ENCODE measurements at places on chromosomes 2 and 18.

- peak; percentile 79 for DNase-seq
Observed at GRCh38 chr2:25228848-25229278, 60.5 kb upstream of the POMC start.

DNA sequence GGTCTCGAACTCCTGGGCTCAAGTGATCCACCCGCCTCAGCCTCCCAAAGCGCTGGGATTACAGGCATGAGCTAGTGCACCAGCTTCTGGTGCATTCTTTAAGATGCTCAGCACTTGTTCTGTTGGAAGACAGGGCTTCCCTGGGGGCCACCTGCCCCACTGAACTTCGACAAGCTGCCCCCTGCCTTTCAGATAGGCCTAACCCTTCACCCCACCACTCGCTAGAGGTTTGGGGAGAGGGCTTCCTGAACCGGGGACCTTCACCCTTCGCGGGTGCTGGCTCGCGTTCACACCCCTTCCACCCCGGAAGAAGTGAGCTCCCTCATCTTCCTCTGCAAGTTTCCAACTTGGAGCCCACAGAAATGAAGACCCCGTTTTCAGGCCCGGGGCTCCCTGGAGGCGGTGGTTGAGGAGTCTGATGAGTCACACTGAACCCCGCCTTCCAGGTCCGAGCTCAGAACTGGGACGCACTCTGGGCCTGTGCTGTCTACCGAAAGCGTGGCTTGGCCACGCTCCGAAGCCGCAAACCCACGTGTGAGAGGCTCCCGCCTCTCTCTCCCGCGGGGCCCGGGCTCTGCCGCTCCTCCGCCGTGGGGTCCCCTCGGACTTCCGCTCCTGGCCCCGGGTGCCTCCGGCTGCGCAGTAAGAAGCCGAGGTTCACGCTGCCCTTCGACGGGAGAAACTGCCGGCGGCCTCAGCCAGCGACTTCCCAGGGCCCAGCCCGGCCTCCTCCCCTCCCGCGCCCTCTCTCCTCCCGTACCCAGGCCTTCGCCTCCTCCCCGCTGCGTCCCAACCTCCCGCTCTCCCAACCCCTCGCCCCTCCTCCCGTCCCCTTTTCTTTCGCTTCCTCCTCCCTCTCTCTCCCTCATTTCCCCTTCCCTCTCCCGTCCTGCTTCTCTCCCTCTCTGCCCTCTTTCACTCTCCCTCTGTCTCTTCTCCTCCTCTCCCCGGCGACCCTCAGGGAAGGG is 47.5 kb upstream of the SP3 start:
- peak; percentile 52 for DNase-seq

- DNase-seq = no peak
Observed at GRCh38 chr2:217370391-217370790, 510.5 kb upstream of the TNP1 start.

- DNase-seq = no peak
Observed at GRCh38 chr2:186884587-186884986, 35.6 kb upstream of the ZSWIM2 start.
